ENCODE measurements at places on chromosomes 12 and 14.

- no peak for DNase-seq
Measured at GRCh38 chr12:116148844-116149243, 128.6 kb downstream of the MED13L start.

DNA sequence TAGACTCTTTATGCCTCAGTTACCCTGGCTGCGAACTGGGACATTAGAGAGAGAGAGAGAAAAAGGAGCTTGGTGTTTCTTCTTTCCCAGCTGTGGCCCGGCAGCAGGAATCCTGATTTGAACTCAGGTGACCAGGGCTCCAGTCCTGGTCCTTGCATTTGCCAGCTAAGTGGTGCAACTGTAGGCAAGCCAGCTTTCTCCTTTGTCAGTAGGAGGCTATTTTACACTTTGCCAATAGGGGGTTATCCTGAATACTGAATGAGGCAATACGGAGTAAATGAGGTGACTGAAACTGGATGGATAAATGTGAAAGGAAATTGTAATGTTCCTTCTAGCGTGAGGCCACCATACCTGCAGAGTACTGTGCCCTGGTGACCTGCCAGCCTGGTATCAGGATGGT is 27.8 kb downstream of the KCNA5 start:
- DNase-seq = no peak

GRCh38 chr12:13171921-13172859 is 24.3 kb upstream of the EMP1 start:
- peak; percentile 34 for DNase-seq

GRCh38 chr14:76977793-76978720 is 50.5 kb downstream of the IRF2BPL start:
- no peak for DNase-seq

- DNase-seq = no peak
Measured at GRCh38 chr14:58414845-58415244, 12.5 kb downstream of the TIMM9 start.

DNA sequence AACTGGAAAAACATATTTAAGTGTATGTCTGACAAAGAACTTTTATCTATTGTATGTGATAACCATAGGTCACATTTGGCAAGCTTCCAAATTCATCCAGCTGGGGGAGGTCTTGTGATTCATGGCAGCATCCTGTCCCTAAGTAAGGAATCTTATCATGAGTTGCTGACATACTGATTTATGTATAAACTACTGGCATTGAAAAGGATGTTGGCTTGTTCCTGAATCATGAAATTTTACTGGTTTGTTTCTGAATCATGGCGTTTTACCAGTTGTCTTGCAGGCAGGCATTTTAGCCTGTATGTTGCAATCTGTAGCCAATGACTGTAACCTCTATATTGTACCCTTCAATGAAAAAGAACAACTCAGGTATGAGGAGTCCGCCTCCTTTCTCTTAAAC is 244.8 kb downstream of the IPO8 start:
- DNase-seq = no peak

GRCh38 chr12:19643635-19644034 is 204.3 kb downstream of the AEBP2 start:
- peak; percentile 87 for DNase-seq

DNA sequence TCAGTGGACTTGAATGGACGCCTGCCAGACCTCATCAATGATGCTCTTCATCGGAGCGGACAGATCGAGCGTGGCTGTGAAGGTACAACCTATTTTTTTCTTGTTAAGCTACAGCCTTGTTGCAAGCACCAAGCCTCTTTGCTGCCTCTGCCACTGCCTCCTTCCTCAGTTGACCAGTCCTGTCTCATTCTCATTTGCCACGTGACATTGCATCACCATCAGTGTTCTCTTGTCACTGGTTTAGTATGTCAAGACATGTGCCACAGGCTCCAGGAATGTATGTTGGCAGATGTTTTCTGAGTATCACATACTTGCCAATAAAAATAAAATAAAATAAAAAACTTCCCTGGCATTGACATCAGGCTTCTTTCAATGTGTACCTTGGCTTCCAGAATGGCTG is 798.1 kb downstream of the NRXN3 start:
- DNase-seq = no peak

GRCh38 chr12:22230280-22230794 is 104.2 kb downstream of the ST8SIA1 start:
- no peak for DNase-seq

DNA sequence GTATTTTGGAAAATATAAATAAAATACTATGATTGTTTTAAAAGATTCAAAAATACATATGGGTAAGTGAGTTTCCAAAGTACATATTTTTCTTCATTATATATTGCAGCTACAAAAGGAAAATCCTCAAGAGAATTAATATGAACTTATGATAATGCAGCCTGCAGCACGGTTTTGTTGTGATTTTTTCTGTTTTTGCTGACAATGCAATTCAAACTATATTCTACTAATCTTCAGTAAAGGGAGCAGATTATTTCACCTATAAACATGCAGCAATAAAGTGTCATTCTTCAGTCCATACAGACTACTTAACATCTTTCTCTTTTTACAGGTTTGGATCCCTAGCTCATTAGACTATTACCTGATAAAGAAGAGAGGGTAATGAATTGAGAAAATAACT is 582.1 kb upstream of the MGAT4C start:
- no peak for DNase-seq

- DNase-seq = no peak
Measured at GRCh38 chr12:85639834-85640233, 196.4 kb downstream of the RASSF9 start.

DNA sequence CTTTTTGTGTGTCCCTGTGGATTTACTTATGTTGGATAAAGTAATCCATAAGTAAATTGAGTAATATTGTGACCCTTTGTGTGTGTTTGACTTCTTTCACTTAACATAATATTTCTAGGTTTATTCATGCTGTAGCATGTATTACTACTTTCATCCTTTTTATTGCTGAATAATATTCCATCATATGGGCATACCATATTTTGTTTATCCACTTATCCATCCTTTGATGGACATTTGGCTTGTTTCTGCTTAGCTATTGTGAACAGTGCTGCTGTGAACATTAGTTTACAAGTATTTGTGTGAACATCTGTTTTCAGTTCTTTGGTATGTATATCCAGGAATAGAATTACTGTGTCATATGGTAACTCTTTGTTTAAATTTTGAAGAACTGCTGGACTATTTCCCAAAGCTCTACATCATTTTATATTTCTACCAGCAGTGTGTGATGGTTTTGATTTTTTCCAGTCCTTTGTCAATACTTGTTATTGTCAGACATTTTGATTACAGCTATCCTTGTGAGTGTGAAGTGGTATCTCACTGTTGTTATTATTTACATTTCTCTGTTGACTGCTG is 25.2 kb downstream of the G2E3 start:
- DNase-seq = no peak

DNA sequence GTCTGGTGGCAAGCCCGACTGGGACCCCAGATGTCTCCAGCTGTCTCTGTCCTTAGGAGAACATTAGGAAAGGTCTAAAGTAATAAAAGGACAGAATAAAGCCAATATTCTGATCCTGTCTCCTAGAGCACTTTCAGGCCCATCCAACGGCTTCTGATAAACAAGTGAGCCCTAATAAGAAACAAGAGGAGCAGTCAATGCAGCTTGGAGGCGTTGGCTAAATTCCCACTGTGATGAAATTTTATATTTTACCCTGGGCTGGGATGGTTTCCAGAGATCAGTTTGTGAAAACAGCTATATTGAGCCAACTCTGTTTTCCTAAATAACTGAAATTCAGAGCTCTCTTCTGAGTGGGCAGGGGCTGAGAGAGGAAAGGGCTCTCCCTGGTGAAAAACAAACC is 55.5 kb upstream of the SRRM4 start:
- DNase-seq = no peak

DNA sequence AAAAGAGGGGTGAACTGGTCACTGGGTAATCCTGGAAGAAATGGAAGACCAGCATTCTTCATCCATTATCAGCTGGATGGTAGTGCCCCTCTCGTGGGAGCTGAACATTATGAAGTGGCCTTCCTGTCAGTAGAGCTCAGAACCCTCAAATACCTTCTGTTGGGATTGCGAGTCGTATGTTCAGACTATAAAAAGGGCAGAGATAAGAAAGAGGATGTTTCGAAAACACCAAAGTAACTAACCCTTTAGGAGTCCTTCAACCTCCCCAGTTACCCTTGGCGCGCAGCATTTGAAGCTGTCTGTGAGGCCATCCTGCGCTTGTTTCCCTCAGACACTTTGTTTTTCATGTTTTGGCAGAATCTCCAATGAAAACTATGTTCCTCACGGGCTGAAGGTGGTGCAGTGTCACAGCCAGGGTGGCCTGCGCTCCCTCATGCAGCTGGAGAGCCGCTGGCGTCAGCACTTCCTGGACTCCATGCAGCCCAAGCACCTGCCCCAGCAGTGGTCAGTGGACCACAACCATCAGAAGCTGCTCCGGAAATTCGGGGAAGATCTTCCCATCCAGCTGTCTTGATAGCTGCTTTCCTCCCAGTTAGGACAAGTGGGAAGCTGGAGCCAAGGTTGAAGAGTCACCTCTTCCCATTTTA is 19.3 kb upstream of the GALNT16 start:
- no peak for DNase-seq

DNA sequence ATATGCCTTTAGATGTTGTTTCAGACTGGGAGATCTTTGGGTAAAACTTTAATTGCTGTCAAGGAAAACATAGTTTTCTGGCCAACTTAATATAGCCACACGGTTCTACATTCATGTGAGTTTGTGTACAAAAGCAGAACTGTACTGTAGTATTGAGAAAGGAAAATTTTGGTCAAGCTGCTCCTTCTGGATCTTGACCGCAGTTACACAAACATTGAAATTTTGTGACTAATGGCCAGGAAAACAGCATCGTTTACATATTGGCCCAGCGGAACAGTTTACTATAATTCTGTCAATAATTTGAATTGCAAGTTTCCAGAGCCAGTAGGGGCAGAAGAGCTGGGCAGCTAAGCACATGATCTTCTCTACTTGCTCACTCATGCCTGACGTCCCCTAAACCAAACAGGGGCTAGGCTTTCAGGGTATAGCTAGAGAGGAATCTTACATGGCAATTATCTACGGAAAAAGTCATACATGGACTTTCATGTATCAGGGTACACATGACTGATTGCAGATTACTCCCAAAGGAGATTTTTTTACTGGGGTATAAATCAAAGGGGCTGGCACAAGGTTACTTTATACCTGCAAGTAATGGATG is 11.4 kb upstream of the ART4 start:
- DNase-seq = no peak

DNA sequence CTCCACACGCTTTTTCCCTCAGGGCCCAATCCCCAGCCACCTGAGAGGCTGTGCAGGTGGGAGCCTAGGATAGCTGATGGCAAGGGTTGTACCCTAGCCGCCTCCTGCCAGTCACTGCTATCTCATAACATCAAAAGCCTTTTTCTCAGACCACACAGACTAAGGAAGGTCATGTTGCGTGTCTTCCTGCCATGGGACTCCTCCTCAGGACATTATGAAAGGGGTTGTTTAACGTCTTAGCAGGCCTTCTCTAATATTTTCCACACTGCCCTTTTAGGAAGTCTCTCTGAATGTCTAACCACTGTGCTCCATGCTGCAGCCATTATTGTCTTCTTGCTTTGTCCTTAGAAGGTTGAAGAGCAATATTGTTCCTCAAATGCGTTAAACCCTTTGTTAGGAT is 7.6 kb upstream of the SMUG1 start:
- no peak for DNase-seq

DNA sequence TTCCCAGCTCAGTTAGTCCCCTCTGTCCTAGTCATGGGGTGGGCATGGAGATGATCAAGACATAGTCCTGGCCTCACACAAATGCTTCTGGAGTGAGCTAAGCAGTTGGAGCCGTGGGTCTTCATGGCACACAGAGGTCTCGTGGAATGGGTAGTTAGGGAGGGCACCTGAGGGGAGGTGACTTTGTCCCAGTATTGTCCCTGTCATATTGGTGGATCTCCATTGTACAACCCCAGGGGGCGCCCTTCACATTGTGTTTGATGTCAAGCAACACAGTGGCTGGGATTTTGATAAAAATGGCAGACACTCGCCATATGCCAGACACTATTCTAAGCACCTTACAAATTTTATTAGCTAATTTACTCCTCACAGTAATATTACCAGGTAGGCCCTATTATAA is 175.4 kb upstream of the LHX5 start:
- DNase-seq = peak; percentile 53

GRCh38 chr12:30796891-30797371 is 42.2 kb upstream of the CAPRIN2 start:
- DNase-seq = peak; percentile 44

DNA sequence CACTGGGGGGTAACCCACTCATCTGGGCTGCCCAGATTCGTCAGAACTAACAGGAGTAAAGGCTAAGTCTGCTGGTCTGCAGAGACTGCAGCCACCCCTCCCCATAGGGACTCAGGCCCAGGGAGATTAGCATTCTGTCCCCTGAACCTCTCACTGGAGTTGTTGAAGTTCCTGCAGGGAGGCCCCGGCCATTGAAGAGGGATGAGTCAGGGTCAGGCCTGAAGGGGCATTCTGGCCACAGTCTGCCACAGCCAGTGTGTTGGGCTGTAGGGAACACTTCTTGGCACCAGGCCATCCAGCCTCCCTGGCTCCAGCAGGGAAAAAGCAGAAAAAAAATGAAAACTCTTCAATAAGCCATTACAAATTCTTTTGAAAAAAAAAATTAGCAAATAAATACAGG is 35.3 kb downstream of the KLRK1 start:
- no peak for DNase-seq

DNA sequence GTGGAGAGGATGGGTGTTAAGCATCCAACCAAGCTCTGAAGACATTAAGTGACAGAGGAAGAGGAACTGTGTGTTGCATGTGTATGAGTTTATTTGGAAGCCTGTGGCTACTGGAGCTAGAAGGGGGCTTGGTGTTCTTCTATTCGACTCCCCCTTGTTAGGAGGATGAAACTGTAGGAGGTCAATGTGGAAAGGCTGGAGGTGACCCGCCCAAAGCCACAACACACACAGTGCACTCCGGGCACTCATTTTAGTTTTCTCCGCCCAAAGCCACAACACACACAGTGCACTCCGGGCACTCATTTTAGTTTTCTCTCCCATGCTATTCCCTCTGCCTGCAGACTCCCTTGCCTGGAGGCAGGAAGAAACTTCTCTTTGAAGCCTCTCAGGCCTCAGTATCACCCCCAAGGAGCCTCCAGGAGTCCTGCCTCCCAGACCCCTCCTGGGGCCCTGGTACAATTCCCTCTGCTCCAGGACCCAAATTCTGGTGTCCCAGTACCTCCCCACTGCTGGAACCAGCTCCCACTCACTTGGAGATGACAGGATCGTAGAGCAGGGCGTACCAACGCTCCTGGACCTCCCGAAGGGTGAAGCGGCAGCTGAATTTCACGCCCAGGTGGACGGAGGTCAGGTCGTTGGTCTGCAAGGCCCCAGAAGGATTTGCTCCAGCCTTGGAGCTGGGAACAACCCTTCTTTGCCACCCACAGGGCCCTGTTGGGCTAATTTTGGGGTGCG is 3.8 kb downstream of the MCRS1 start:
- no peak for DNase-seq

GRCh38 chr14:79369359-79370332 is 841.7 kb downstream of the DIO2 start:
- no peak for DNase-seq

DNA sequence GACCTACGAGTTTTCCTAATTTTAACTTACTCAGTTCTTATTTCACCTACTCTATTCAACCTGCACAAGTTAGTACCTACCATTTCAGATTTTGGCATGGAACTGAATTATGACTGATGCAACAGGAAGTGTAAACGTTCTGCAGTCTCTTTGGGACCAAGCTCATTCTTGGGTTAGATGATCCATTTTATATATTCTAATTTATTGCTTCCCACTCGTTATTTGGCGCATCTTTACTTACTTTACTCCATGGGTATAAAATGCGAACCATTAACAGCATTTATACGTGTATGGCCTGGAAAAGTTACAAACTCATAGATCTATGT is 1.0 kb upstream of the EML1 start:
- DNase-seq = no peak
